ENCODE measurements at places on chromosomes 13 and 19.

GRCh38 chr13:110850840-110851239 lies 64.0 kb downstream of the ANKRD10 start:
- H3K4me1 ChIP-seq: no peaks in the 10 kb centered on the region
- H3K27ac ChIP-seq: no peak overlapping the region

DNA sequence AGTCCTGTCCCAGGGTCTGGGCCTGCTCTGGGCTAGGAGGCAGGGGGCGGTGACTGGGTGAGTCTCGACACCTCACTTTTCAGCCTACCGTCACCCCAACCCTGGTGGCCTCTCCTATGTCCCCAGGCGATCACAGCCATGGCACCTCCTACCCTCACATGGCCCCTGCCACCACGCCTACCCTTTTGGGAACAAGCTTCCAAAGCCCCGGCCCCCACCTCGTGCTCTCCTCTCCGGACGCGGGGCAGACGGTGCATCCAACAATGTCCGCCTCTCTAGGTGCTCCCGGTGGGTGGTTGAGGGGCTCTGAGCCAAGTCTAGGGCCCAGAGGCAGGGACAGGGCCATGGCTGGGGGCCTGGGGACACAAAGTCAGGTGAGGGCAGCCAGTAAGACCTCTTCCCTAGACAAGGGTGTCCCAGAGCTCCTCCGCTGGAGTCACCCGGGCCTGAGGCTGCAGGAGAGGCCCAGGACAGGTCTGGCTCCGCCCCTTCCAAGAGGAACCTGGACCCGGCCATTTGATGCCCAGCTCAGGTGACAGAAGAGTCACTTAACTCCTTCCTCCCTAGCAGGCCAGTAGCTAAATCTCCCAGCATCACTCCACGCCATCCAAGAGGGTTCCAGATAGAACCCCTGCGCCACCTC lies at the start of gene SYNE4:
SYNE4 (minus strand) TSS at position 478 of the 643 bp plus-strand sequence; CDS start at position 346, 132 bp downstream.
- peak within 1 kb of the TSS; percentile 72 for H3K4me3 ChIP-seq
- H3K4me1 ChIP-seq: peaks cover 5% of the 10 kb centered on the region
- DNase-seq: no peak

DNA sequence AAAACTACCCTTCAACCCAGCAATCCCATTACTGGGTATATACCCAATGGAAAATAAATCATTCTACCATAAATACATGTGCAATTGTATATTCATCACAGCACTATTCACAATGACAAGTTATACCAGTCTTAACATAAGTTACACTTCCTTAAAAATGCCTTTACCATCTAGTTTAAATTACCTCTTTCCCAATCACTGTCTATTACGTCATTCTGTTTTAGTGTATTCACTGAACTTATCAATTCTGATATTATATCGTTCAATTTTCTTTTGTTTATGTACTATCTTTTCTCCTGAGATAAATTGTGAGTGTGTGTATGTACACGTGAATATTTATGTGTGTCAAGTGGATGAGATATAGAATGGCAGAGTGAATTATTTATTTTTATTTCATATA lies 1416.8 kb downstream of the OLFM4 start:
- H3K4me3 ChIP-seq: no peak overlapping the region
- DNase-seq: no peak
- no peaks in the 10 kb centered on the region for H3K36me3 ChIP-seq
- no peaks in the 10 kb centered on the region for H3K4me1 ChIP-seq
- no peak overlapping the region for H3K27ac ChIP-seq

GRCh38 chr13:73825143-73825542 lies 309.1 kb downstream of the KLF12 start:
- no peaks in the 10 kb centered on the region for H3K4me1 ChIP-seq
- no peak overlapping the region for H3K4me3 ChIP-seq
- H3K36me3 ChIP-seq: no peaks in the 10 kb centered on the region
- no peak overlapping the region for H3K27ac ChIP-seq
- no peak for DNase-seq
- no peaks in the 10 kb centered on the region for H3K27me3 ChIP-seq

DNA sequence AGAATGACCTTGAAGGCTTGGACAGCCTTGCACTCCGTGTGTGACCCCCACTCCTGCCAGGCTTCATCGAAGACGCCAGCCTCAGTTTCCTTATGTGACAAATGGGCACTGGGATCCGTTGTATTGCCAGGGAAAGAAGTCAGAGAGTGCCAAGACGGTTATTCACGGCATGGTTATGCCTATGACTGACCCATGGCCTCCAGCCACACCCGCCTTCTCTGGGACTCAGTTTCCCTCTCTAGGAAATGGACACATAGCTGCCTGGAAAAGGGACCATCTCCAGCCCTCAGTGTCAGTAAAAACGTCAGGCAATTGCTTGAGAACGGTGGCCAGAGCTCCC lies 915 bp upstream of the UBE2S start:
- no peak for DNase-seq
- H3K4me1 ChIP-seq: peaks cover 18% of the 10 kb centered on the region
- H3K27me3 ChIP-seq: no peaks in the 10 kb centered on the region
- H3K27ac ChIP-seq: peak overlapping the region; percentile 84
- no peaks in the 10 kb centered on the region for H3K36me3 ChIP-seq

DNA sequence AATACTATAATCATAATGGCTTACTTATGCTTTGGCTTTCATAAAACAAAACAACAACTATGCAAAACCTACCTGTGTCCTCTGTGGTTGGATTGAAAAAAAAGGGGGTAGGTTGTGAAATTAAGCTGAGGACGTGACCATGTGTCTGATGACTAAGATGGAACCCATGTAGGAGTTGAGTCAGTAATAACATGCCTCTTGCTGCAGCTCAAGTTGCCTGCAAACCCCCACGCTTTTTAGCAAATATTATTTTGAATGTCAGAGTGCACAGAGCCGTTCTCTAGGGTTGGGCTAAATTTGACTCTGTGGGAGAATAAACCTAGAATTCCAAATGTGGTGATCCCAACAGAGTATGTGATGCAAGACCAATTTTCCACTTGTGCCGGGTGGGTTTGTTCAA lies 209.3 kb downstream of the KCNRG start:
- H3K4me3 ChIP-seq: no peak overlapping the region
- peaks cover 10% of the 10 kb centered on the region for H3K4me1 ChIP-seq
- no peaks in the 10 kb centered on the region for H3K36me3 ChIP-seq

DNA sequence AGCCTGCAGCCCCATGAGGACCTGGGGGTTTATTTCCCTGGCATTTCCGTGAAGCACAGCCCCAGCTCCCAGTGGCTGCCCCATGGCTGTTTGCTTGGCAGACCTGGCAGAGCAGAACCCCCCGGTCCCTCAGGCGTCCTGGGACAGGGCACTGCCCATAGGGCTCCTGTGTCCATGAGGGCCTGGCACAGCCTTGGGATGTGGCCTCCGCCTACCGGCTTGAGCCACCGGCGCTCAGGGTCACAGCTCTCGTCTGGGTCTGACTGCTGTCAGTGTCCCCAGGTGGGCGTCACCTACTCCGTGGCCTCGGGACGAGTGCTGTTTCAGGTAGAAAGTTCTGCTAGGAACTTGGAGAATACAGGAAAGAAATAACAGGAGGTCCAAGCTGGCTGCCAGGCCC lies 52.8 kb downstream of the MYO9B start:
- H3K27ac ChIP-seq: peak overlapping the region; percentile 59
- H3K27me3 ChIP-seq: no peaks in the 10 kb centered on the region
- no peak for DNase-seq
- no peaks in the 10 kb centered on the region for H3K36me3 ChIP-seq
- no peak overlapping the region for H3K4me3 ChIP-seq
- H3K4me1 ChIP-seq: peaks cover 29% of the 10 kb centered on the region

GRCh38 chr13:36548129-36548528 lies 115.8 kb downstream of the CCNA1 start:
- H3K27me3 ChIP-seq: no peaks in the 10 kb centered on the region
- no peak for DNase-seq
- no peaks in the 10 kb centered on the region for H3K4me1 ChIP-seq

- H3K4me3 ChIP-seq: no peak overlapping the region
- no peaks in the 10 kb centered on the region for H3K4me1 ChIP-seq
- H3K27me3 ChIP-seq: no peaks in the 10 kb centered on the region
- no peak overlapping the region for H3K27ac ChIP-seq
Measured at GRCh38 chr13:92074658-92075057, 676.2 kb downstream of the GPC5 start.

- no peak overlapping the region for H3K4me3 ChIP-seq
- H3K27me3 ChIP-seq: no peaks in the 10 kb centered on the region
- no peaks in the 10 kb centered on the region for H3K4me1 ChIP-seq
- DNase-seq: no peak
- H3K36me3 ChIP-seq: no peaks in the 10 kb centered on the region
Measured at GRCh38 chr19:1313695-1314613, 28.3 kb downstream of the EFNA2 start.
